ENCODE measurements at places on chromosomes 1 and 21. TPM values are rescaled to one million over a fixed set of nuclear protein-coding genes. Genes with fewer than 3 reads are reported as not detected.

GRCh38 chr1:7680207-7680954 lies 90.7 kb upstream of the VAMP3 start:
- peak; percentile 13 for DNase-seq

DNA sequence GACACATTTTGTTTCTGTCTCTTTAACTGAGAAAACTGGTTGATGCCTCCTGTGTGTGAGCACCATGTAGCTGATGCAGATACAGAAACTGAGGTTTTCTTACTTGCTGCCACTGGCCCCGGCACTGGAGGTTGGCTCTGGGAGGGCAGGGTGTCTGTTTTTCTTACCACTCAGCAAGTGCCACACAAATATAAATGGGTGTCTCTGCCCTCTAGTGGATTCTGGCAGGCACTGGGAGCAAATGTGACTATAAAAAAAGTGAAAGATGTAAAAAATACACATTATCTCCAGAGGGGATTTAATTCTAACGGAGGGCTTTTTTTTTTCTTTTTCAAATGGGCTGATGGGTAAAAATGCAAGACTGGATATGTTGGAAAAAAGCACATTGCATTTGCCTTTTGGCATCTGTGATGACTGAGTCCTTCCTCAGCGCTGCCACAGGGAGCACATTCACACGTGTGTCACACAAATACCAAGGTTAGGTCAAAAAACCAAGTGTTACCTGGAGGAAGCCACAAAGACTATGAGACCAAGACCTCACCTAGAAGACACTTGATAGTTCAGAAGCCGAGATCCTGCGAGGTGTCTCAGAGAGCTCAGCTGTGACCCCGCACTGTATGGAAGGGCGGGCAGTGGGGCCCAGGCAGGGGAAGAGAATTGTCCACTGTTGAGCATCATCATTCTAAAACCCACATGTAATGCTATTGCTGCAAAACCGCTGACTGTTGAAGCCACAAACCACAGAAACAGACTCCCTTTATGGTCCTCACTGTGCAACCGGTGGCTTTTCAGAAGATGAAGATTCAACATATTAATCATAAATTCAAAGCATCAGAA lies 18.9 kb downstream of the PGBD2 start:
- DNase-seq, result peak; percentile 39

DNA sequence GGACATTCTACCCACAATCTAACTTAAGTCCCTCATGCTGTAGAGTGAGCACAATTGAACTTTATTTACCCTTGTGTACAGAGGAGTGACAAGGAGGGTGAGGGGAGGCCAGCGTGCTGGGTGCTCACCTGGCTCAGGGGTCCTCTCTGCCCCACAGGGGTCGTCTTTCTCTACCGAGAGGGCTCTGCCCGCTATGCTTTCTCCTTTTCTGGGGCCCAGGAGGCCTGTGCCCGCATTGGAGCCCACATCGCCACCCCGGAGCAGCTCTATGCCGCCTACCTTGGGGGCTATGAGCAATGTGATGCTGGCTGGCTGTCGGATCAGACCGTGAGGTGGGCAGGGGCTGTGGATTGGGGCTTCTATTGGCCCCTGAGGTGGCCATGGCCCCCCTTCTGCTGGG lies 5.4 kb downstream of the BCAN start:
- no peak for DNase-seq

GRCh38 chr1:218361298-218362065 lies 16.3 kb downstream of the TGFB2 start:
- peak; percentile 80 for DNase-seq

DNA sequence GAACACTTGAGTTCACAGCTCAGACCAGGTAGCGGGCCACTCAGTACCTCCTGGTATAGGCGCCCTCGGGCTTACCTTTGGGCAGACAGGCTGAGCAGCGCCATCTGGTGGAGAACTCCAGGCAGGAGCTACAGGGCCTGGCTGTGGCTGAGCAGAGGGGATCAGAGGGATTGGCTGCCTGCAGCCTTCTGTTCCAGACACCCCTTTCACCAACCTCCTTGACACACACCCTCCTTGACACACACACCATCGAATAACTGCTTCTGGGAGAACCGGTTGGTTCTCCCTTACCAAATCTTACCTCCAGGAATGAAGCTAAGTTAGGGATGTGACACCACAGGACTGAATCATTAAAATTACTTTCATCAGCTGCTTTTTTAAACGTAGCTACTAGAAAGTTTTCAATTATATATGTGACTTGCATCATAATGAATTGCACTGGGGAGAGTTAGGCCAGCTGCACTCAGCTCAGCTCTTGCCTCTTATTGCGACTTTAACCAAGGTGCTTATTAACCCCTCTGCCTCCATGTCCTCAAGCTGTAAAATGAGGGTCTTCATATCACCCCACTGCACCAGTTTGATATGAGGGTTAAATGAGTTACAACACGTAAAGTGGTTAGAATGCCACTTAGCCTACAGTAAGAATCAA lies 6.6 kb downstream of the LIN28A start:
- peak; percentile 64 for DNase-seq

DNA sequence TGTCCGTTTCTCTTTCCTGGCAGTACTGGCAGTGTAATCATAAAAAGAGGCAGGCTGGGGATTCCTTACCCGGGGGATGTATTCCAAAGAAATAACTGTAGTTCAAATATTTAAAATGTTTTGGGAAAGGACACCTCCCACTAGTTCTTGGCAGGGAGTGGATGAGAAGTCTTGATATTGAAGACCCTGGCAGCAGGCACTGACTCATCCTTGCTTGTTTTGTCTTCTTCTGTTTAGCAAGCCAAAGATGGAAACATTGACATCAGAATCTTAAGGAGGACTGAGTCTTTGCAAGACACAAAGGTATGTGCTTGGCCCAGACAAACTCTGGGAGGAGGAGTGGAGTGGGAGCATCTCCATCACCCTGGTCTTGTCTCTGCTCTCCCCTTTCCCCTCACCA lies 639 bp downstream of the IL20 start:
- peak; percentile 51 for DNase-seq

Gene KIF21B
- total RNA-seq, result 0.36 TPM

Gene ANKRD45
- not detected for total RNA-seq

GRCh38 chr1:65150583-65151263 lies 2.7 kb downstream of the AK4 start:
- DNase-seq, result no peak

Gene SPRR1B
- total RNA-seq, result not detected

GRCh38 chr1:89800022-89800655 lies 20.7 kb upstream of the LRRC8D start:
- DNase-seq, result no peak

DNA sequence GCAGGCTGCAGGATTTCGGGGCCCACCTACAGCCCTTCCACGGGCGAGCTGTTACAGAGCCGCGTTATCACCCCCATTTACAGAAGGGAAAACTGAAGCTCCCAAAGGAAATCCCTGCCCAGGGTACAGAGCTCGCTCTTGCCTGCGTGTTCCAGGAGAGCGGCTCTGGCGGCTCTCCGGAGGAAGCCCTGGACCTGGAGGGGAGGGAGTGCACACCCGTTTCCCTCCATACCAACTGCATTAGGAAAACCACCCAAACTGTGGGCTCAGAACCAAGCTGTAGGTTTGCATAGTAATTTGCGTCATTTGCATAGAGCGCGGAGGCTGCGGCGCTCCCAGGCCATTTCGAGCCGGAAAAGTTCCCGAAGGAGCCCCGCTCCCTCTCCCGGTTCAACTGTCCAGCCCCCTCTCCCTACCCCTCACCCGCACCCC lies 24.7 kb upstream of the ADGRB2 start:
- peak; percentile 83 for DNase-seq

DNA sequence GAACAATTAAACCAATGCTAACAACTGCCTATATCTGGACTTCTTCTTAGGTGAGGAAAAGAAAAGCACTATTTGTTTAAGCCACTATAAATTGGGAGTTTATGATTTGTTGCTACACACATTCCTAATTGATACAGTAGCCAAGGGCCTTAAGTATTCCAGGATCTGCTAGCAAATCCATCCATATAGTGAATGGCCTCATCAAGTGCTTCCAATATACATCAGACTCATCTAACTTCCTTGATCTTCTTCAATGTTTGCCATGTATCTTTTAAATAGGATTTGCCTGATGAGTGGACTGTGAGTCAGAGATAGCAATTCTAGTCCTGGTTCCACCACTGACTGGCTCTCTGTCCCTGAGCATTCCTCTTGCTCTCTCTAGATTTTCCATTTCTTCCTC lies 430.2 kb downstream of the OMA1 start:
- no peak for DNase-seq

DNA sequence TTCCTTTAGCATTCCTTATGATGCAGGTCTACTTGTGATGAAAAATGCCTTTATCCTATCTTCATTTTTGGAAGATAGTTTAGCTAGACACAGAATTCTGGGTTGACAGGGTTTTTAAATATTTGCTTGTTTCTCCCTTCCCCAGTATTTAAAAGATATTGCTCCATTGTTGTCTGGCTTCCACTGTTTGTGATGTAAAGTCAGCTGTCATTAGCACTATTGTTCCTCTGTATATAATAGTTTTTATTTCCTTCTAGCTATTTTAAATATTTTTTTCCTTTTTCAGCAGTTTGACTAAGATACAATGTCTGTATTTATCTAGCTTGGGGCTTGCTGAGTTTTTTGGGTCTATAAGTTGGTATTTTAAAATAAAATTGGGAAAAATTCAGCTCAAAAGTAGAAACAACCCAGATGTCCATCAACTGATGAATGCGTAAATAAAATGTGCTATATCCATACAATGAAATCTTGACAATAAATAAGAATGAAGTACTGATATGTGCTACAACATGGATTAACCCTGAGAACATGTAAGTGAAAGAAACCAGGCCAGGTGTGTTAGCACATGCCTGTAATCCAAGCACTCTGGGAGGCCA lies 11.2 kb downstream of the IFT25 start:
- DNase-seq, result no peak

Gene CFHR5
- total RNA-seq, result not detected

DNA sequence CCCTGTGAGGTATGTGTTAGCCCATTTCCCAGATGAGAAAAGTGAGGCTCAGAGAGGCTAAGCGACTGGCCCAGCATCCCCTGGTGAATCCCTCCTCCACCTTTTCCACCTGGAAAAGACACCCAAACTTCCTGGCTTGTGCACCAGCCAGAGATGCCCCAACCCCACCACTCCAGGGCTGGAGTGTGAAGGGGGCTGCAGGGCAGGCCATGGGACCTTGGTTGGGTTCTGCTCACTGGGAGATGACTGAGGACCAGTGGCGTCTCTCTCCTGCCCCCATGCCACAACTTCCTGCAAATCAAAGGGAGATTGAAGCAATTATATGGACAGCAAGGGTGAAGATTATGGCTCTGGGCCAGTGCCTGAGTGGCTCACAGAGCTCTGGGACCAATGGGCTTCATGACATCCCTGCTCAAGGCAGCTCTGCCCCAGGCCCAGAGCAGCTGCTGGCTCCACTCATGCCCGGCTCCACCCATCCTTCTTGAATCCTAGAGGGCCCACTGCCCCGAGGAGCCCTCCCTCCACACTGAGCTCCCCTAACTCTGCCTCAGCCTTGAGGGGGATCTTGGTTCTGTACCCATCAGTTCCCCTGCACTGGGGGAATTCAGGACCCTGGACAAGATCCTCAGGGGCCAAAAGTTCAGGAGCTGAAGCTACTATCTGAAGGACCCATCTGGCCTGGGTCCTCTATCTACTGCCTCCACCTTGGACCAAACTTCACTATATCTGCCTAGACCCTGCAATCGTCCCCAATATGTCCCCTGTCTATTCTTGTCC lies 416.9 kb downstream of the PTPRU start:
- no peak for DNase-seq

Gene FAAH
- not detected for total RNA-seq

GRCh38 chr1:34362949-34363348 lies 186.2 kb downstream of the C1orf94 start:
- DNase-seq, result no peak

GRCh38 chr1:30111431-30111830 lies 612.0 kb downstream of the MATN1 start:
- peak; percentile 41 for DNase-seq

Gene RAB3GAP2
- 37.8 TPM for total RNA-seq

GRCh38 chr1:21933397-21934248 lies 3.5 kb downstream of the HSPG2 start:
- no peak for DNase-seq

DNA sequence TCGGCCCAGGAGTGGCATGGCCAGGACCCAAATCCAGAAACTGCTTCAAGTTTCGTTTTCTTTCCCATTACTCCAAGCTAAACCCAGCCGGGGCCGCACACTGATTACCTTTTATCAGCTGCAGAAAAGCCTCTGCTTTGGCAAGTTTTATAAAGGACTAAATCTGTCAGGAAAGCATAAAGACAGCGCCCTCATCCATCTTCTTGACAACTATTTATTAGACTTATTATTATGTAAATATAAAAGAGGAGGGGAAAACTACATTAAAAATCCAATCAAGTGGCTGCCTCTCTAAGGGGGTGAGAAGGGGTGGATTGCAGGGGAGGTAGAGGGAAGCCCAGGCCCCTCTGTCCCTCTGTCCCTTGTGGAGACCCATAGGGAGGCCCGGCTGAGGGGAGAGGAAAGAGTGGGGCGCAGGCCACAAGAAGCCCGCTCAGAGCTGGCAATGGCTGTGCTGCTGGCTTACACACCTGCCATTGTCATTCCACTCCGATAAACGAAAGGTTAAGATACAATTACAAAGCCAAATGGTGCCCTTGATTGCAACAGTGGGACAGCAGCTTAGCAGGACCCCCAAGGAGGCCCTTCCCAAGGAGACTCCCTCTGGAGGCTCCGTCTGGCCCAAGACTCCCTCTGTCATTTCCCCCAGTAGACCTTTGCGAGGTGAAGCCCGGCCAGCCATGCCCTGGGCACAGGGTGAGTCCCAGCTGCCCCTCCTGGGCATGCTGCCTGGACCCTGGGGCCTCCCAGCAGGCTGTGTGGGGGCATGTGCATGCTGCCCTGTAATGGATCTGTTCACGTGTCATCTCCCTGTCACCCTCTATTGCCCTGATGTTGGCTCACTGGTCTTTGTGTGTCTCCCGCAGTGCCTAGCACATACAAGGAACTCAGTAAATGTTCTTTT lies 45.4 kb downstream of the KCND3 start:
- DNase-seq, result no peak

- peak; percentile 18 for DNase-seq
These were observed 1.1 kb downstream of the THRAP3 start for GRCh38 chr1:36225283-36225899.

Gene ADAMTS5
- 1.1 TPM for total RNA-seq

GRCh38 chr21:38472412-38473108 lies 25.7 kb downstream of the ERG start:
- DNase-seq, result no peak

GRCh38 chr1:9576903-9577302 lies 11.8 kb upstream of the TMEM201 start:
- DNase-seq, result no peak

DNA sequence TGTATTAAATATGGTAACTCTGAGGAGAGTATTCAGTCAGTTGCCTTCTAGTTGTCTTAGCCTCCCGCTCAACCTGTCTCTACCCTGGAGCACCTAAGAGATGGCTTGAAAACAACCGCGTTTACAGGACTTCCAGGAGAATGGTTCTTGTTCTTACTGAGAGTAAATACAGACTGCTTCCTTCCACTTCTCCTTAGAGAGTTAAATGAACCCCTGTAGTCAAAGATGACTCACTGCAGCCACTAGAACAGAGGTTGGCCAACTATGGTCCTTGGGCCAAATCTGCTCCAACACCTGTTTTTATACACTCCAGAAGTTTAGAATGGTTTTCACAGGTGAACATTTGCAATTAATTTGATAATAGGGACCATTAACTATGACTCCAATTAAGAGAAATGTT lies 60.1 kb upstream of the ASB17 start:
- DNase-seq, result no peak

GRCh38 chr1:18241891-18242290 lies 134.3 kb downstream of the IGSF21 start:
- no peak for DNase-seq

GRCh38 chr1:151993084-151993733 lies 450 bp downstream of the S100A10 start:
- no peak for DNase-seq

- DNase-seq, result peak; percentile 7
These were observed 19.2 kb downstream of the EBNA1BP2 start for GRCh38 chr1:43152866-43153265.
